Vein endothelial cell (primary cell): ENCODE measurements at places on chromosomes 4 and X. TPM values are rescaled to one million over a fixed set of nuclear protein-coding genes. Genes with fewer than 3 reads are reported as not detected.

CBLL2 gene
- total RNA-seq, result 0.33 TPM in 1 of 2 replicates, not detected in the other

TNIP3 gene
- 0.76 TPM in 1 of 2 replicates, not detected in the other for total RNA-seq

EXOC1L gene
- total RNA-seq, result not detected in 2 replicates

EMCN gene
- total RNA-seq, result 158 and 216 TPM in 2 replicates

GATA1 gene
- total RNA-seq, result not detected in 2 replicates

SRPX2 gene
- 39.4 and 129 TPM in 2 replicates for total RNA-seq

SAGE1 gene
- not detected in 2 replicates for total RNA-seq

XAGE1A gene
- total RNA-seq, result not detected in 2 replicates

MAGEE2 gene
- not detected in 2 replicates for total RNA-seq

SSX1 gene
- not detected in 2 replicates for total RNA-seq
